ENCODE measurements at places on chromosomes 7 and 10. TPM values are rescaled to one million over a fixed set of nuclear protein-coding genes. Genes with fewer than 3 reads are reported as not detected.

Gene WDR86
- 0.59 TPM for total RNA-seq

DNA sequence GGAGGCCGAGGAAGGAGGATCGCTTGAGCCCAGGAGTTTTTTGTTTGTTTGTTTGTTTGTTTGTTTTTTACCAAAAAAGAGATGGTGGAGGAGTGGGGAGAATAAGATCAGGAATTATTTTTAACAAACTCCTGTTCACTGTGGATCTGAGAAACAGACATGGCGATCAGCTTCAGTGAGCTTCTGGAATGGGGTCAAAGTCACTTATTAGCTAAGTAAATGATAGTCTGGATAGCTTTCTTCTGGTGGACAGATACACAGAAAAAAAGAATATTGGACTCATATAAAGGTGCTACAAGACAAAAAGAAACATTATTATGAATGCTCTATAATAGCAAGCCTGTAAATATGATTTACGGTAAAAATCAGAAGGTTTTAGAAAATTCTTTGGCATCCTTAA is 85.1 kb downstream of the POU6F2 start:
- no peak for DNase-seq
- H3K4me1 ChIP-seq, result no peaks in the 10 kb centered on the region
- H3K27me3 ChIP-seq, result no peaks in the 10 kb centered on the region
- H3K36me3 ChIP-seq, result no peaks in the 10 kb centered on the region

GRCh38 chr10:95133016-95133752 is 60.9 kb upstream of the ACSM6 start:
- DNase-seq, result peak; percentile 38
- H3K4me3 ChIP-seq, result no peak overlapping the region
- H3K36me3 ChIP-seq, result no peaks in the 10 kb centered on the region
- no peaks in the 10 kb centered on the region for H3K4me1 ChIP-seq

Gene UTF1
- not detected for total RNA-seq

- no peak overlapping the region for H3K4me3 ChIP-seq
- H3K27ac ChIP-seq, result no peak overlapping the region
- H3K4me1 ChIP-seq, result peaks cover 6% of the 10 kb centered on the region
- no peak for DNase-seq
- no peaks in the 10 kb centered on the region for H3K36me3 ChIP-seq
Measured at GRCh38 chr10:123204127-123204461, 49.9 kb downstream of the BUB3 start.

GRCh38 chr7:20964281-20964918 is 177.7 kb upstream of the SP8 start:
- no peak overlapping the region for H3K4me3 ChIP-seq
- no peak for DNase-seq
- no peaks in the 10 kb centered on the region for H3K27me3 ChIP-seq
- no peaks in the 10 kb centered on the region for H3K4me1 ChIP-seq
